ENCODE measurements at places on chromosomes 11 and 22.
A peak's percentile ranks its signal among the peaks of the same experiment; 100 is the strongest.

DNA sequence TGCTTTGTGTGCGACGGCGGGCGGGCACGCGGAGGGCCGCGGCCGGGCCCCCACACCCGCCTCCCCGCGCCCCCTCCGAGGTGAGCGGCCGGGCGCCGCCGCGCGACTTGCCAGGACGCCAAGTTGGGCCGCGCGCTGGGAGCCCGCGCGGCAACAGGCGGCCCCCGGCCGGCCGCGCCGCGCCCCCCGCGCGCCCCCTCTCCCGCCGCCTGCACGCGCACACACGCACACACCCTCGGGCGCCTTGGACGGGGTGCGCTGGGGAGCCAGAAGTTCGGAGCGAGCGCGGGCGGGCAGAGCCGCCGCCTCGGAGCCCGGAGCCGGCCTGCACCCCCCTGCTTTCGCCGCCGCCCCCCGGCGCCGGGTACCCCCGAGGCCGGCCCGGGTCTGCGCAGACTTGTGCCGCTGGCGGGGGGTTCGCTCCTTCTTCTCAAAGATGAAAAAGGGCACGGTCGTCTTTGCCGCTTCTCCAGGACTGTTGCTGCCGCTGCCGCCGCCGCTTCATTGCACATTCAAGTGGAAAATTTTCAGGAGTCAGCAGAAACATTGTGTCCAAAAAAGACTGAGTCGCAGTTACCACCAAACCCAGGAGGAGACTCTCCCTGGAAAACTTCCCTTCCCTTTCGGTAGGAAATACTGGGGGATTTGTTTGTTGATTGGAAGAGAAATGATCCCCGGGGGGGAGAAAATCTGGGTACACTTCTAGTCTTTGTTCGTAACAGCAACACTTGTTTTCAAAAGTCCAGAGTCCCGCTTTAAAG lies 895 bp downstream of the TEAD1 start:
- DNase-seq = peak; percentile 81

DNA sequence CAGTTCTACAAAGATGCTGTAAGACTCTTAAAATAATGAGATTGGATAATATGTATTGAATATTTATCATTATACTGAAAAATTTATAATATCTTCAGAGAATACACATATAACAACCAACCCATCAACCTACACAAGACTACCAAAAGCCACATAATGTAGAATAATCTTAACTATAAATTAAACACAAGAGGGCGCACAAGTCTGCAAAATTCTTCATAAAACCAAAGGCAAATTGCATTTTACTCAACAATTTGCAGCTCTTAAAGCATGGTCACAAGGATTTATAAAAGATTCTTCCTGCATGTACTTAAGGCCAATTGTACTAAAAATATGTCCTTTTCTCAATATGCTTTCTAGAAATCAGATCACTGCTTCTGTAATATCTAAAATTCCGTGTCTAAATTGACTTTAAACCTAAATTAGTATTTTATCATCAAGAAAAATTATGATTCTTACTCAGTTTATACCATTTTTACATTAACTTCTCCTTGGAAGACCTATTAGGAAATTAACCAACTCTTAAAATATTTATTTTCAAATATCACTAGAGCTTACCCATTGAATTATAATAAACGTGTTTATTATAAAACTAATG lies 79.0 kb downstream of the TTC28 start:
- peak; percentile 65 for DNase-seq

DNA sequence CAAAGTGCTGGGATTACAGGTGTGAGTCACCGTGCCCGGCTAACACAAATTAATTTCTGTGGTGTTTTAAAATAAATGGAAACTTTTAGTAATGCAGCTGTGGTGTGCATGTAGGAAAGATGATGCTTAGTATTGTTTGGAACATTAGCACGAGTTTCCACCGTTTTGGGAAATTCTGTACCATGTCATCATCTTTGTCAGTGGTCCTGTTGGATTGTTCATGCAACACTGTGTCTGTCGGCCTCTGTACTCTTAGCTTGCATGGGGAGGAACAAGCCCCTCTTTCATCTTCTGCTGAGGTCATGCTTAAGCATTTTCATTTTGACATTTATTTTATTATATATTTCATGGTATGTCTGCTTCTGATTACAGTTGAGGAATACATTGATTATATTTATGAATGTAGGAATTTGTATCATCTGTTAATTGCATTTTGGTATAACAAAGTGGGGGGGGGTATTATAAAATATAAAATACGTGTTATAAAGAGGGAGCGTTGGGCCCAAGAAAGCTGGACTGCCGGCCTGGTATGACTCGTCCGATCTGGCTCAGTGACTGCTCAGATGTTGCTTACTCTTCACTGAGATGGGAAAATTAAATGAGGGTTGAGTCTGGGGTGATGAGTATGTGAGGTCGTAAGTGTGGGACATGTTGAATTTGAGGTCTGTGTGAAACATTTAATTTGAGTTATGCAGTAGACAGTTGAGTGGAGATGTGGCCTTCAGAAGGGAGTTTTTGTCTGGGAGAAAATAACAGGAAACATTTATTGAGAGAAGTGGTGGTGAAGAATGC lies 28.7 kb downstream of the CECR2 start:
- DNase-seq = no peak

GRCh38 chr11:88246696-88247095 lies 71.5 kb upstream of the RAB38 start:
- no peak for DNase-seq

- DNase-seq = no peak
These were observed 24.1 kb upstream of the APOA1 start for GRCh38 chr11:116861539-116861938.

GRCh38 chr11:12811861-12812260 lies 137.6 kb downstream of the TEAD1 start:
- no peak for DNase-seq

DNA sequence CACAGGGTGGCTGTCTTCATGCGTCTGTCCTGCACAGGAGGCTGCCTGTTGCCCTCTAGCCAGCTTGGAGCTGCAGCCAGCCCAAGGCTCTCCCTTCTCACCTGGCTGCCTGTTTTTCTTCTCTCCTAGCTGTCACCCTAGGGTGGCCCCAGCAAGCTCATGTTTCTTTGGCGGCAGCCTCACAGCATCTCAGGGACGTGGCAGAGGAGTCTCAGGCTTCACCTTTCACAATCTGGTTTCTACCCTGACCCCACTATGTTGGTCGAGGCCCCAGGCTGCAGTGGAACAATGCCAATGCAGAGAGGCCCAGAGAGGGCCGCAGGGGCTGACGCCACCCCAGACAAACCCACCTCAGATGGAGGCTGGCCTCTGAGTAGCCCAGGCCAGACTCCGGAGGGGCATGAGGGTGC lies 2.5 kb upstream of the CLDN5 start:
- no peak for DNase-seq

- DNase-seq = no peak
These were observed 40.9 kb upstream of the PRR5 start for GRCh38 chr22:44661070-44661469.

GRCh38 chr22:45239681-45240051 lies 1.0 kb downstream of the KIAA0930 start:
- DNase-seq = no peak

DNA sequence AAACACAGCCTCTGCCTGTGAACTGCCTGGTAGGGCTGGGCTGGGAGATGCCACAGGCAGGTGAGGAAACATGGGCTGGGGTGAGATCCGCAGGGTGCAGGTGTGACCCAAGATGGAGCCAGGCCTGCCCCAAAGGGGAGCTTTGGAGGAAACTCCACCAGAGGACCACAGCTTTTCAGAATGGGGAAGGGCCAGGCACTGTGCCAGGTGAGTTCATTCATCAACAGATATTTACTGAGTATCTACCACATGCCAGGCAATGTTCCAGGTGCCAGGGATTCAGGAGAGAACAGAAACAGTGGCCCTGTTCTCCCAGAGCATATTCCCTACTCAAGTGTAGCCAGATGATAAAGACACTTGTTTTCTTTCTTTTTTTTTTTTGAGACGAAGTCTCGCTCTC lies 11.2 kb downstream of the RTN4RL2 start:
- no peak for DNase-seq

GRCh38 chr11:130383344-130384211 lies 44.8 kb downstream of the ADAMTS8 start:
- no peak for DNase-seq

DNA sequence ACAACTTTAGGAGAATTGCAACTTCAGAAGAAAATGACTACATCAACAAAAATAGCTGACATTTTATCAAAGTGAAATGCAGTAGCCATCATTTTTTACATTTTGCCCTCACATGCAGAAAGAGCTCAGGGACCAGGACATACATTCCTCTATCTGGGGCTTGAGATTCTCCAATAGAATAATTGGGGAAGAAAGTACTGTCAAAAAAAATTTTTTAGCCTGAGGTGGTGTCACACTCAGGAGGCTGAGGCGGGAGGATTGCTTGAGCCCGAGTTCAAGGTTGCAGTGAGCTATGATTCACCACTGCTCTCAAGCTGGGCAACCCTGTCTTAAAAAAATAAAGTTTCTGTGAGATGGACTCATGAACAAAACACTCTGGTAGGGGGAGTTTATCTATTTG lies 32.2 kb upstream of the DEPDC7 start:
- no peak for DNase-seq

GRCh38 chr11:64366751-64367150 lies 7.8 kb downstream of the RPS6KA4 start:
- no peak for DNase-seq

DNA sequence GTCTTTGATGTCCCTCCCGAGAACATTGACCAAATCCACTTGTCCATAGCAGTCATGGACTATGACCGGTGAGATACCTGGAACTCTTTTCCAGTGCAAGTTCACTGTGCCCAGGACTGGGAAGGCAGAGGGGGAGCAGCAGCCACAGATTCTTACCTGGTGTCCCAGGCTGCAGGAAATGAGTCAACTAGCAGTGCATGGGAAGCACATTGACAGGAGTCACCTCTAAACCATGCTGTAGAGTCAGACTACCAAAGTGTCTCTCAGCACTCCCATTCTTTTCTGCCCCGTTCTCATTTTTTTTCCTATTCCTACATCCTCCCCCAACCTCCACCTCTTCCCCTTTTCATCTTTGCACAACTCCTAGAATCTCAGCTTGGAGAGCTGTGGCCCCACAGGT lies 67.2 kb upstream of the OLFML1 start:
- no peak for DNase-seq

- peak; percentile 18 for DNase-seq
These were observed 758 bp downstream of the PDXP start for GRCh38 chr22:37659066-37659896.

DNA sequence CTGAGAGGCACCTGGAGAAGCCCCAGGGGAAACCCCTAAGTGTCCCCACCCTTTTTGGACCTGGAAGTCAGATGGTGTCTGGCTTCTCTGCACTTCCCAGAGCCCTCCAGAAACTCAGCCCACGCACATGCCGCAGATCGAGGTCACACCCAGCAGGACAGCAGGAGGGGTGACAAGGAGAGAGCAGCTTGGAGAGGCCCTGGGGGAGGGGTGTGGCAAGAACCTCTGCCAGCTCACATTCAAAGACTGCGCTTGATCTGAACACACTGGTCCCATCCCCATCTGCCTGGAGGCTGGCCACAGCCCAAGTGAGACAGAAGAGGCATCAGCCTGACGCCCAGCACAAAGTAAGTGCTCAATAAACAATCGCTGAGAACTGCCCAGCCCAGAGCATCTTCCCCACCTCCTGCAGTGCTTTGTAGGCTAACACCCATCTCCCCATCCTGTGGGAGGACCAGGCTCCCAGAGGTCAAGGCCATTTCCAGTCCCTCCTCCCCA lies 21.4 kb downstream of the TMPRSS6 start:
- DNase-seq = no peak

DNA sequence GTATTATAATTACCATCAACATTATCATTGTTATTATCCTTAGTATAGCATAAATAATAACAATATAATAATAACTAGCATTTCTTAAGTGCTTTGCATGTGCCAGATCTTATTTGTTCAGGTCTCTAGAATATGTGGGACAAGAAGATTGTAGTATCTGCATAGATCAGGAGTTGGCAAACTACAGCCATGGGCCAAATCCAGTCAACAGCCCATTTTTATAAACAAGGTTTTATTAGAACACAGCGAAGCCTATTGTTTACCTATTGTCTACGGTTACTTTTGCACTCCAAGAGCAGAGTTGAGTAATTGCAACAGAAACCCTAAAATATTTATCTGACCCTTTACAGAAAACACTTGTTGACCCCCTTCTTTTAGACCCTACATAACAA lies 81.4 kb downstream of the SLC1A2 start:
- no peak for DNase-seq

- DNase-seq = no peak
These were observed 73.2 kb upstream of the PRR5 start for GRCh38 chr22:44628835-44629234.

DNA sequence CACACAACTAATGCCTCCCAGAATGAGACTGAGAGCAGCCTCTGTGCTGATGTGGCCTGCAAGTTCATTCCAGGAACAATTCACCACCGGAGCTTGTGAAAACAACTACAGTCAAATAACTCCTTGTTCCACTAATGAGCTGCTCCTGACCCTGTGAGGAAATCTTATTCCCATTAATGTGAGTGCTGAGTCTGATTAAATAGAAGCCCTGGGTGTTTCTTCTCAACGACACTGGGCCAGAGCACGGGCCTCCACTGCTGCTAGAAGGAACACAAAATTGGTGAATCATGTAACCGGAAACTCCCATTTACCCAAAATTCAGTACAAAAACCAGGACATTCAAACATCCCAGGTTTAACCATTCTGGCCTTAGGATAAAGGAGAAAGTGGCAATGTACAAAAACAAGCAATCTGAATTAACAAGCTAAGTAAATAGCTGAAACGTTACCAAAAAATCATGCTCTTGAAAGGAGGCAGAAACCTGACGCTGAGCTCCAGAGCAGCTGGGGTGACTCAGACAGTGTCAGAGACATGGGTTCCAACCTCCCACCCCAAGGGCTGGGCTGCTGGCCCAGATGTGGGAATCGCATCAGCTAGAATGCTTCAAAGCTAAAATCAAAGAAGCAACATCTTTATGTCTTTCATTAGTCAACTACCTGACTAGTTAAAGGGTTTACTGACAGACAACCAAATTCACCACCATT lies 26.7 kb downstream of the SERGEF start:
- DNase-seq = no peak

- no peak for DNase-seq
These were observed 76.4 kb downstream of the GGTLC2 start for GRCh38 chr22:22720724-22721261.

GRCh38 chr11:69382131-69383128 lies 88.5 kb downstream of the MYEOV start:
- DNase-seq = no peak

DNA sequence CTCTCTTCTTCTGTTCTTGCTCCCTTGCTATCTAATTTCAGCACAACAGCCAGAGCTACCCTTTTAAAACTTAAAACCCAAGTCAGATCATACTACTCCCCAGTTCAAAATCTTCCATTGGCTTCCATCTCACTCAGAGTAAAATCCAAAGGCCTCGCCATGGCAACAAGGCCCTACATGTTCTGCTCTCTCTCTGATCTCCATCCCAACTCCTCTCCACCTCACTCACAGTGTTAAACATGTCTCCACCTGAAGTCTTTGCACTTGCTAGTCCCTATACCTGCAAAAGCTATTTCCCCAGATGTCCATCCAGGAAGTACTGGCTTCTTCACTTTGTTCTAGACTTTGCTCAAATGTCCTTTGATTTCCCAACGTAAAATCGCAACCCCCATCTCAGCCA lies 3.0 kb upstream of the GRAP2 start:
- no peak for DNase-seq

All from NCI-H1417 (cell line).